ENCODE measurements at places on chromosomes 7 and 10.

GRCh38 chr10:118986815-118987790 is 42.4 kb upstream of the NANOS1 start:
- DNase-seq: no peak

DNA sequence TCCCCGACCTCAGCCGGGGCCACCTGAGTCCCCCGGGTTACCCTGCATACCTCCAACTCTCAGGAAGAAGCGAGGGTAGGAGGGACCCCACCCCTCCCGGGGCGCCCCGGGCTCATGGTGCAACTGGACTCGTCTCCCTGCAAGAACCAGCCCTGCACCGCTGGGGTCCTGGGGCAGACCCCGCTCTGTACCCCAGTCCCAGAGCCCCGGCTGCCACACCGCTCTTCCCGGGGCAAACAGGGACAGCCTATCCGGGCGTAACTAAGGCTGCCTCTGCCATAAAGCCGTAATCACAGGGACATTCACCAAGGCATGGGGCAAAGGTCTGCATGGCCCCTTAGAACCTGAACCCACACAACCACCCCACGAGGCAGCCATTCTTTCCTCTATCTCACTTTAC is 6.7 kb upstream of the MAFK start:
- no peak for DNase-seq

- DNase-seq: no peak
These were observed 30.9 kb downstream of the TRIM8 start for GRCh38 chr10:102675011-102675665.

DNA sequence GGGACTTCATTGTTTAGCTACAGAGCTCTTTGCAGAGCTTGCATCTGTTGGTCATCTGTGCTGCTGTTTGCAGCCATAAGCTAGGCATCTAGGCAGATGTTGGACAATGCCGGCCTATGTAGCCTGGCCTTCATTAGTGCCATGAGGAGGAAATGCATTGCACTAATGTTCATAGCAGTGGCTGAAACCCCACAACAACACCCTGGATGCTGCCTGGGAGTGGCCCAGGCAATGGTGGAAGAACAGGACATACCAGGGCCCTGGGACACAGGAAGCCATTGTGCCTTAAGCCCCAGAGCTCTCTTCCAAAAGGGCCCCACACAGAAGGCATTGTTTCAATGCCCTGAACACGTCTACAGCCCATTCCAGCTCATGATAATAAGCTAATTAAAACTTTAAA is 131.5 kb upstream of the LYZL1 start:
- no peak for DNase-seq

DNA sequence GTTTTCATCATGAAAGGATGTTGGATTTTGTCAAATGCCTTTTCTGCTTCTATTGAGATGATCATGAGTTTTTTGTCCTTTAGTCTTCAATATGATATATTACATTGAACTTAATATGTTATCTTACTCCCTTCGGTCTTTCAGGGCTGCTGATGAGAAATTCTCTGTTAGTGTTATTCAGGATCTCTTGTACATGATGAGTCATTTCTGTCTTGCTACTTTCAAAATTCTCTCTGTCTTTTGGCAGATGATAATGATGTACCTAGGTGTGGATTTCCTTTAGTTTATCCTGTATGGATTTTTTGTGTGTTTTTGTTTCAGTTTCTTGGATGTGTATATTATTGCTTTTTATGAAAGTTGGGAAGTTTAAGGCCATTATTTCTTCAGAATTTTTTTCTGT is 320.9 kb upstream of the NPSR1 start:
- no peak for DNase-seq

GRCh38 chr7:78178319-78178718 is 379.7 kb downstream of the PHTF2 start:
- no peak for DNase-seq

DNA sequence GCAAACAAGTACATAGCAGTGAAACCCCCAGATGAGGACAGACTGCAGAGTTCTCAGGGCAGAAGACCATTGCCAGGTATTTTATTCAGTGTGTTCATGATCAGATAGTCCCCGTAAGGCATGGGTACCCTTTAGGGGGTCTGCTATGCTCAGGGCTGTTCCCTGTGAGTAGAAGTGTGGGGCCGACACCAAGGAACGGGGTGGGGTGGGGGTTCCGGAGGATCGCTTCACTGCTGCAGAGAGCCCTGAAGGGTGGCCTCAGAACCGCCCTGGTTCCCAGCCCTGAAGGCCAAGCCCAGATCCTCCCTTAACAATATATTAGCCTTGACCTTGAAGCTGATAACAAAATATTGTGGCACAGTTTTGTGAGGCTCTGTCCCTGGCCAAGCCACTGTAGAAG is 89.6 kb downstream of the ACTR3B start:
- no peak for DNase-seq

- no peak for DNase-seq
These were observed 350.1 kb upstream of the AOAH start for GRCh38 chr7:37074370-37074769.

DNA sequence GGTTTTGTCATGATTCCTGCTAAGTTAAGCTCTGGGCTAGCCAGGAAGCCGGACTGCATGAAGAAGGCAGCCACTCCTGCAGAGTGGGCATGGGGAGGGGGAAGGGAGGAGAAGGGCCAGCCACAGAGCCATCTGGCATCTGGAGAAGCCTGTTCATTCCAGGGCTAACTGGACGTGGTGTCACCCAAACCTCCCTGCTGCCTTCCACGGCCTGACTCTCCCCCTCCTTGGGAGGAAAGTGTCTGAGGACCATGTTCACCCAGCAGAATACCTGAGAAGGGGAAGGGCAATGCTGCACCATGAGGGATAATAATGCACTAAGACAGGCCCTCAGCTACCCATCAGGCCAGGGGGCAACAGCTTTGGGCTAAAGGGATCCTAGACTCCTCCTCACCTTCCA is 15.4 kb downstream of the AQP1 start:
- no peak for DNase-seq

DNA sequence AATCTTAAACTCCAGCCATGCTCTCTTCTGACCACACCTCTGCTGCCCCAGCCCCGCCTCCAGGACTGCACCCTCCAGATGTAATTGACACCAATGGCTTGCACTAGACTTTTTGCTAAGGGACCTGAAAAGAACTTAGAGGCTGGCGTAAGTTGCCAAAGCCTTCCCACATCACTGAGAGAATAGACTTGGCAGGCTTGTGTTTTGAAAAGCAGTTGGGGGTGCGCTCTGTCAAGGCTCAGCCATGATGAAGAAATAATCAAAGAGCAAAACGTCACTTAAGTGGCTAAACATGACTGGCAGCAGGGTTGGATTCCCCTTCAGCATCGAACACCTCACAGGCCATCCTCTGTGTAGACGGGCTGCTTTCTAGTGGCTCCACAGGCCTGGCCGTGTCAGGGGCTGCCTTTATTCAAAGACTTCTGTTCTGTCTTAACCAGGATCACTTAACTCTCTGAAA is 195.2 kb upstream of the C7orf33 start:
- DNase-seq: no peak

Data from stimulated activated CD4-positive, alpha-beta T cell treated with anti-CD3 and anti-CD28 coated beads, TNF-alpha, amount 100 ng/mL, for 1 hour (primary cell).